Suppressor macrophage treated with lipopolysaccharide for 4 hours (primary cell): ENCODE measurements at places on chromosomes 2 and 18.

GRCh38 chr2:5985536-5986385, 293.6 kb downstream of the SOX11 start:
- no peak for DNase-seq

DNA sequence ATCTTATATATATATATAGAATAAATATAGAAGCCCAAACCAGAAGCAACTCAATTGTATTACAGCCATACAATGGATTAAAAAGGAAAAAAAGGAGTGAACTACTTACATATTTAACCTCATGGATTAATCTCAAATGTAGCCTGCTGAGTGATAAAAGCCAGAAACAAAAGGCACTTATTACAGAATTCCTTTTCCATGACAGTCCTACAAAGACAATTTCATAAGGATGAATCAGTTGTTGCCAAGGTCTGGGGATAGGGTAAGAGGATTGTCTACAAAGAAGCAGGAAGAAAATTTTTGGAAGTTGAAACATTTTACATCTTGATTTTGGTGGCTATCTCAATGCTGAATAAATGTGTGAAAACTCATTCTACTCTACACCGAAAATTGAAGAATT, 103.9 kb upstream of the DCC start:
- no peak for DNase-seq

GRCh38 chr2:190683802-190684201, 34.9 kb downstream of the NAB1 start:
- no peak for DNase-seq

DNA sequence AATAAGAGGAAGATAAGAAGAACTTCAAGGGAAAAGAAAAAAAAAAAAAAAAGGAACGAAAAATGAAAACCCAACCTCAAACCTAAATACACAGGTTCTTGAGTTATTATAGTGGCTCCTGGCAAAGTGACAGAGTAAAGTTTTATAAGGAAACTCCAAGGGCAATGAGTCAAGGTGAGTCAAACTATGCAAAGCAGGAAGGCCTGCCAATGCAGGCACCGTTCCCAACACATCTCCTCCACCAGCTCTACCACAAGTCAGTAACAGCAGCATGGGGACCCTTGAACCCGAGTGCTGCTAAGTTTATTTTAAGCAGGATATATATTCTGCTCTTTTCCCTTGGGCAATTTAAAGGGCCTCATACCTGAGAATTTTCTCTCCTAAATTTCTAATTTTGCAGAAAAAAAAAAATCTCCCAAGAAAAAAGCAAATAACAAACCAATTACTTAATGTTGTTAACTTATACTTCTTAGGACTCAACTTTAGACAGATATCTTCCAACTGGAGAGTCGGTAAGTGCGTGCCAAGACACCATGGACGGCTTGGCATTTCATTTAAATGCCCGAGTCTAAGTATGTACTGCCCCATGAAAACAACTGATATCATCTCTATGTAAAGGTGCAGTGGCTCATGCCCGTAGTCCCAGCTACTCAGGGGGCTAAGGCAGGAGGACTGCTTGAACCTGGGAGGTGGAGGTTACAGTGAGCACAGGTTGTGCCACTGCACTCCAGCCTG, 75.7 kb upstream of the TFCP2L1 start:
- no peak for DNase-seq

GRCh38 chr2:126494593-126494992, 161.4 kb upstream of the GYPC start:
- DNase-seq = no peak

DNA sequence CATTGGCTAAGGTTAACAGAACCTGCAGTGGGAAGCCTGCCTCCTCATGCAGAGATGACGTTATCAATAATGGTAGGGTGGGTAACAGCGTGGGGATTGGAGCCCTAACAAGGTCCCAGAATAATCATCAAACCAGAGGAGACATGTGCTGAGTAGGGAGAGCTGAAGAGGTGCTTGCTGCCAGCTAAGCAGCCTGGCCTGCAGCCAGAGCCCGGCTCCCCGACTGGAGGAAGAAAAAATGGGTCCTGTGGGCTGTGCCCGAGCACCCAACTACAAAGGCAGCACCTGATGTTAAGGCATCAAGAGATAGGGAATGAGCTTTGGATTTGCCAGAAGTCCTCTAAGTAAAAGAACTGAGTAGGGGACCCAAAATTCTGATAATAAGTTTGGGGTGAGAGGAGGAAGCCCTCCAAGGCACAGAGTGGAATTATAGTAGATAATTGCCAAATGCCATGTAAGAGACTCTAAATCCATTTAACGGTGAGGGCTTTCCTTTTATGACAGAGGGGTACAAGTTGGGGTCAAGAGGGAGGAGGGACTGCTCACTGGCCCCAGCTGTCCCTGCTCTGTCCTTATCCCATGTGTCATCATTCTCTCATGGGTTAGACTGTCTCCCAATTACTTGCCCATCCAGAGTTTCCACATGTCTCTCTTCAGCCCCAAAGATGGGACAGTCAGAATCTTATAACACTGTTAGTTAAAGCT, 156.1 kb downstream of the ANTXR1 start:
- no peak for DNase-seq

DNA sequence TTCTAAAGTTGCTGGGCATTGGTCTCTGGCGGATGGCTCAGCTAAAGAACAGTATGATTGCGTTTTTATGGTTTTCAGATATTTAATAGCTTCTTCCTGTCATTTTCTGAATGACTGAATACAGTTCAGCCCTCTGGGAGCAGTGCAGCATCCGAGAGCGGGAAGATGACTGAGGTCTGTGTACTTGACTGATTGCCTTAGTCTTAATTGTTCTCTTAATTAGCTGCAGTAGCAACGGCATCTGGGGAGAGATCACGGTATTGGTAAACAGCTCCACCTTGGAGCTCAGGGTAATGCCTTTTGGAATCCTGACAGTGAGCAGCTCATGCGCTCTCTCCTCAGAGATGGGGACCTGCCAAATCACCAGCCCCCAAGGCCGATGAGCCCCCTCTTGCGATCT, 481.4 kb upstream of the SPRED2 start:
- no peak for DNase-seq

- DNase-seq = no peak
Measured at GRCh38 chr18:61443081-61443725, 110.0 kb downstream of the CDH20 start.

DNA sequence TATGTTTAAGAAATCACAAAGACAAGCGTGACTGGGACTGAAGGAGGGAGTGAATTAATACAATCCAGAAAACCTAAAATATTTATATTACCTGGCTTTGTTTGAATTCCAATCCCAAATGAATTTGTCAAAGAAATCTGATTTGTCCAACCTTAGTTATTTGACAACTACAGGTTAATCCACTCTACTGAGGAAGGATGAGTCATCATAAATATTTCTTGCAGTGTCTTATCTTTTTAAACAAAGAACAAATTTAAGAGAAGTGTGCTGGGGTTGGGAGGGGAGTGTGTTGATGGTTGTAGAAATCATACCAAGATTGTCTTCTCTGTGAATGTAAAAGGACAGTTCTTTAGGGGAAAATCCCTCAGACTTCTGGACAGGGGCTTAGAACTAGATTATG, 1106.3 kb upstream of the SLC39A10 start:
- no peak for DNase-seq

- DNase-seq = no peak
Measured at GRCh38 chr2:25957743-25958142, 24.6 kb downstream of the KIF3C start.

- DNase-seq = no peak
Measured at GRCh38 chr2:227819398-227819697, 5.7 kb downstream of the CCL20 start.

- DNase-seq = no peak
Measured at GRCh38 chr2:100807707-100808106, 12.2 kb upstream of the NPAS2 start.

GRCh38 chr2:229153267-229153666, 117.8 kb downstream of the PID1 start:
- no peak for DNase-seq

GRCh38 chr2:186675380-186675779, 18.5 kb upstream of the FAM171B start:
- DNase-seq = no peak

- no peak for DNase-seq
Measured at GRCh38 chr2:148888003-148888501, 13.0 kb downstream of the KIF5C start.

DNA sequence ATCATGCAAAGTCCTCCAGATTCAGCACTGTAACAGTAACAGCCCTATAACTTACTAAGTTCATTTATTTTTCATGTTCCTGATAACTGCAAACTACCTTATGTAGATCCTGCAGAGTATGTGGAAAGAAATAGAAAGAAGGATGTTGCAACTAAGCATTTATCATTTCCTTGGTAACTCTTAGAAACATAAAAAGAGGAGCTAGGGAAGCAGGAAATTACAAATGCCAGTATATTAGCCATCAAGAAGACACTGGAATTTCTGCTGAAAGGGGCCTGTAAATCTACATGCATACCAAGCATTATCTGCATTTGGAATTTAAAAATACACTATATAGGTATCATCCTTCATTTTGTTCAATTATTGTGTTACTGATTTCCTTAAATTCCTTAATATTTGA, 66.8 kb downstream of the PDE11A start:
- DNase-seq = no peak

GRCh38 chr2:149388120-149388816, 57.9 kb downstream of the LYPD6 start:
- no peak for DNase-seq

GRCh38 chr2:73268830-73269685, 15.2 kb downstream of the FBXO41 start:
- DNase-seq = no peak

GRCh38 chr2:220296174-220296573, 668.7 kb downstream of the SLC4A3 start:
- no peak for DNase-seq

DNA sequence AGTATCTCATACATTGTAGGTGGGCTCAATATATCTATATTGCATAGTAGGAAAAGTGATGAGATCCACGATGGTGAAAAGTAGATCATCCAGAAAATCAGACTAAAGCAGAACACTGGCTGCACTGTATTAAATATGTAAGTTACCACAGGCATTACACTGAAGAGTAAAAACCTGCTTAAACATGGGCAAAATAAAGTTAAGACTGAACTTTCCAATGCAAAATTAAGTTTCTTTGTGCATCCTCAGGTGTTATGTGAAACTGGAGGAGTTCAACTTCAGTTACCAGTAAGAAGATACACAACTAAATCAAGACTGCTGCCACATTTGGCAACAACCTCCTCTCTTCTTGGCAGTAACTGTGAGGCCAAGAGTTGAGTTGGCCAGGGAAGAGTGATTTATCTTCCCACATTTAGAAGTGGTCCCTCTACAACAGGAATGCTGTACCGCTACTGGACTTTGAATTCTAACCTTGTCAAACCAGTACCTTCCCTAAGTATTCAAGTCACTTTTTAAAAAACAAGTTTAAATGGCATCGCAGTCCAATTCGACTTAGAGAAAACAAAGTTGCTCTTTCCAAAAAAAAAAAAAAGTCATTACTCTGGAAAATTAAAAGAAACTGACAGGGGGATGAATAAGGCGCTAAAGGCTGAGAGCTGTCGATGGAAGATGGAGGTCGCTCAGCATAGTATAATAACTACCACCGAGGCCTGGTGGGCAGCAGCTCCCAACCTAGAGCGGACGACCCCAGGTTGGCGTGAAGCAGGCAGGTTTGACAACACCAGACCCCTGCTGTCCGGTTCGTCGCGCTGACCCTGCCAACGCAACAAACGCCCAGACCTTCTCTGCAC, 1.1 kb downstream of the MAP4K3 start:
- DNase-seq = no peak
